ENCODE measurements at places on chromosomes 11 and 22. TPM values are rescaled to one million over a fixed set of nuclear protein-coding genes. Genes with fewer than 3 reads are reported as not detected.
A peak's percentile ranks its signal among the peaks of the same experiment; 100 is the strongest.

DNA sequence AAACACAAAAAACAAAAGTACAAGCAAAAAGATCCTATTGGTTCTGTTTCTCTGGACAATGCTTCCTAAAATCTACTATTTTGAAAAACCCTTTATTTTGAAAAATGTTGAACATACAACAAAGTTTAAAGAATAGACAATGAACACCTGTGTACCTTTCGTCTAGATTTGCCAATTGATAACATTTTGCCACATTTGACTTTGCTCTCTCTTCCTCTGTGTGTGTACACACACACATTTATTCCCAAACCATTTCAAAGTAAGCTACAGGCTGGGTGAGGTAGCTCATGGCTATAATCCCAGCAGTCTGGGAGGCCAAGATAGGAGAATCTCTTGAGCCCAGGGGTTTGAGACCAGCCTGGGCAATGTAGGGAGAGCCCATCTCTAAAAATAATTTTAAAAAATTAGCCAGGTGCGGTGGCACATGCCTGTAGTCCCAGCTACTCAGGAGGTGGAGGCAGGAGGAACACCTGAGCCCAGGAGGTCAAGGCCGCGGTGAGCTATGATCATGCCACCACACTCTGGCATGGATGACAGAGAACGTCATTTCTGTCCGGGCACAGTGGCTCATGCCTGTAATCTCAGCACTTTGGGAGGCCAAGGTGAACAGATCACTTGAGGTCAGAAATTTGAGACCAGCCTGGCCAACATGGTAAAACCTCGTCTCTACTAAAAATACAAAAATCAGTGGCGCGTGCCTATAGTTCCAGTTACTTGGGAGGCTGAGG, 5.3 kb upstream of the PSMC3 start:
- DNase-seq, result no peak

DNA sequence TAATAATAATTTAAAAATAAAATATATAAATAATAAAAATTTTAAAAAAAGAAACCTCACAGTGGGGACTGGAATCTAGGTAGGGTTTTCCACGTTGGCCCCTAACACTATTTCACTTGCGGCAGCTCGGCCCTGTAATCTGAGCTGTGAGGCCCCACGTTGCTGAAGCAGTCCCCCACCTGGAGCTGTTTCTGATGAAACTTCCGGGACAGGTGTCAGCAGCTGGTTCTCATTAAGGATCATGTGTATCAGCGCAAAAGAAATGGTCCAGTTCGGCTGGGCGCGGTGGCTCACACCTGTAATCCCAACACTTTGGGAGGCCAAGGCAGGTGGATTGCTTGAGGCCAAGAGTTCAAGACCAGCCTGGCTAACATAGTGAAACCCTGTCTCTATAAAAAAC, 17.3 kb downstream of the RHOD start:
- DNase-seq, result no peak

GLYAT gene
- total RNA-seq, result 142 TPM

DNA sequence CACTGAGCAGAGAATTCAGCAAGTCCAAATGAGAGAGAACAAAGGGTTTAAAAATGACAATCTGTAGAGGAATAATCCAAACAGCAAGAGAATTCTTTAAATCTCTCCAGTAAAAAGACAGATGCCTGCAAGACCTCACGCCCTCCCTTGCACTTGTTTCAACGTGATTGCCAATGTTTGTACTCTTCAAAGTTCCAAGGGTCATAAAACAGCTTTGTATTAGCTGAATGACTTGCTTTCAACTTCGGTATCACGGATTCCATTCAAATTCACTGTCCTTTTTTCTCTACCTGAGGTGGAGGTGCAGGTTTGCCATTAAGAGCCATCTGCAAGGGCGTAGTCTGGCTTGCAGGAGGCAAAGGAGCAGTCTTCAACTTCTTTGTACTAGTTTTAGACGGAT, 41.1 kb upstream of the CHRNA10 start:
- DNase-seq, result no peak

DNA sequence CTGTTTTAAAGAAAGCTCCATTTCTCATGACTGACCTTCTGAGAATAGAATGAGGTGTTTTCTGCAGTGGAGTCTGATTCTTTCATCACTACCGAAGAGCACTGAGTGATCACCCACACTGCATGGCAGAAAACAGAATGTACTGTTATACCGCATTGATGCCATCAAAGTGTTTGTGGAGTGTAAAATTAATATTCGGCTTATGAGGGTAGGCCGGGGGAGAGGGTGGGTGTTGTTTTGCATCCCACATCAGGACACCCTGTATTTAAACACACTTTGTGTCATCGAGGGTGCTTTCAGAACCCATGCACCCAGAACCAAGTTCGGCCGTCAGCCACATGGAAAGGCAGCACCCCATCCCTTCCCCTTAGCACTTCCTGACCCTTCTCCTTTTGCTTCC, 41.3 kb upstream of the ETS1 start:
- no peak for DNase-seq

DNA sequence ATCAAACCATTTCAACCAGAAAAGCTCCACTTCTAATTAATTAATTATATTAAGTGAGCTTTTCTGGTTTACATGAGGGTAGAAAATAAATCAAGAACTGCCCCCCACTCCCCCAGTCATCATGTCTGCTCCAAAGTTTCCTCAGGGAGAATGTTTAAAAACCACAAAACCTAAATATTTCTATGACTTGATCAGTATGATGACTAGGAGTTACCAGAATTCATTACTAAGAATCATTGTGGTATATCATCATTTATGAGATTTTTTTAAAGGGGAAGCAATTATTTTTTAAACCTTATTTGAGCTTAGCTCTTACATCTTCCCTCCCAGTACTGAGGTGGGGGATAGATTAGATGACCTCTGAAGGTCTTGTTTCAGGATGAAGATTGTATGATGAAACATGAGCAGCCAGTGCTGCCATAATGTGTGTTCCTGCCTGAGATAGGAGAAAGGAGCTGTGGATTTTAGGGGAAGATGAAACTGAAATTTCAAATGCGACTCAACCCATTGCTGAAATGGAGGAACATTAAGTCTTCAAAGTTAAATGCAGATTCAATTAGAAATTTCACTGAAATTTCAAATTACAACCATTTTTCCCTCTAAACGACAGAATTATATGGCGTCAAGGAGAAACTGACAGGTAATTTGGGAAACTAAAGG, 401.3 kb upstream of the CADM1 start:
- no peak for DNase-seq

DNA sequence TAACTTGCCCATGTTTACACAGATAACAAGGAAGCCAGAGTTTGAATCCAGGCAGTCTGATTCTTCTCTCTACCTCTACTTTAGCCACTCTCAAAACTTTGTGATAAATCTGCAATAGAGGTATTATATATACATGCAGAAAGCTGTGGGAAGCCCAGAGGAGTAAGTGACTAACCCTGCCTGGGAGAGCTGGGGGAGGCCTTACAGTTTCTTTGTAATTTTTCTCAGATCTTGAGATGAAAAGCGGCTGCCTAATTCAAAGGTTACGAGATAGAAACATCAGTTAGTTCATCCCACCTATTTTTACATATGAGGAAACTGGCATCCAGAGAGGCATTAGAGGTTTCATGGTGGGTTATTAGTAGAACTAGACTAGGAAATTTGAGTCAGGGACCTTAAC, 4.9 kb downstream of the STIM1 start:
- DNase-seq, result no peak

DNA sequence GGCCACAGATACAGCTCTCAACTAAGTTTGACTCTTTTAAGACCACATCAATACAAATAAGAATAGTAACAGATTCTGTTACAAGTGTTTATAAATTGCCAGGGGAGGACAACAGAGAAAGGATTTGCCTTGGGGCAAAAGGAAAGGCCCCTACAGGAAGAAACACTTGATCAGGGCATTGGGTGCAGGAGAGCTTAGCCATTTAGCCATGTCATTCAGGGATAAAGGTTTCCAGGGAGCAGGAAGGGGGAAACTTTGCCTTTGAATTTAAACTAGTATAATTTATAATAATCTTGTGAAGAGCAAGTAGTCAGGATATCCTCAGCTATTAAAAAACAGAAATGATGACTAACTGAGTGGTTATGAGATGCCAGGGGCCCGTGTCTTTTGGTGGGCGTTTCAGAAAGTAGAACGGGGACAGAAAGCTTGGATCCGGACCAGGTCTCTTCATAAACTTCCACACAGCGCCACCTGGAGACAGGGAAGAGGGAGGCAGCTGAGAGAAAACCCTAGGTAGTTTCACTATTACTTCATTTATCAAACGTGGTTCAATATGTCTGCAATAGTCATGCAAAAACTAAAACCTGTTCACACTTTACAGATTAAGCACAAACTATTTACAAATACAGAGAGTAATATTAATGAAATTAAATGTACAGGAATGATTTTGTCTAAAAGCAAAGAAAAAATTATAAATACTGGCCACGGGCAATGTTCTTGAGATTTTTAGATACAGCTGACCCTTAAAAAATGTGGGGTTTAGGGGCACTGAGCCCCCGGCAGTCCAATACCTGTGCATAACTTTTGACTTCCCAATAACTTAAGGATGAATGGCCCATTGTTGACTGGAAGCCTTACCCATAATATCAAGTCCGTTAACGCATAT, 11.0 kb upstream of the SLC5A4 start:
- DNase-seq, result peak; percentile 76

P2RY6 gene
- total RNA-seq, result 0.59 TPM

DNA sequence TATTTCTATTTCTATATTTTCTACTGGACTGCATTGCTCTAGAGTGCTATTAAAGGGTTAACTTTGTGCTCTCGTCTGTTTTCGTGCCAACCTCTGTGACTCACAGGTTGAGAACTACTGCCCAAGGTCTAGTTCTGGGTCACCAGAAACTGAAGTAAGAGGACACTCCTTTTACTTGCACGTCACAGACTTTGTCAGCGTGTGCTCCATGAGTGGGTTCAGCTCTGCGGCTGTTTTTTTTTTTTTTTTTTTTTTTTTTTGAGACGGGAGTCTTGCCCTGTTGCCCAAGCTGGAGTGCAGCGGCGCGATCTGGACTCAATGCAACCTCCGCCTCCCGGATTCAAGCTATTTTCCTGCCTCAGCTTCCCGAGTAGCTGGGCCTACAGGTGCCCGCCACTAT, 49.8 kb downstream of the CLMP start:
- DNase-seq, result no peak

HORMAD2 gene
- total RNA-seq, result 2.8 TPM

ANGPTL5 gene
- total RNA-seq, result not detected

- no peak for DNase-seq
Measured at GRCh38 chr22:39291523-39291922, 27.9 kb downstream of the RPL3 start.

ISX gene
- 2.7 TPM for total RNA-seq

- no peak for DNase-seq
Measured at GRCh38 chr11:75453916-75454655, 21.1 kb upstream of the KLHL35 start.

DNA sequence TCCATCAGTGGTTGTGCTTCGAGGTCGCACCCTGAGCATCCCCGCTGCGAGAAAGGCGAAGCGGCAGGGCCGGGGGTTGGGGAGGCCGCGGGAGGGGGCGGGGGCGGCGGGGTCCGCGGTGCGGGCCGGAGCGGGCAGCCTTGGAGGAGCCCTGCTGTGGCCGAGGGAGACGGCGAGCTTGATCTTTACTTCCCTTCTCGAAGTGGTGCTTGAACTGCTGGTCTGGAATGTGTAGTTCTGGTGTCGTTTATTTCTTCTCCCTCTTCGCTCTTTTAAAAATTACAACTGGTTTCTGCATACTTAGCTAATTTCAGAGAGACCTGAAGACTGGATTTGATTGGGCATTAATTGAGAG, 1.1 kb downstream of the APLP2 start:
- no peak for DNase-seq

GRCh38 chr11:66883016-66883965, 26.4 kb downstream of the LRFN4 start:
- DNase-seq, result peak; percentile 77

HMOX1 gene
- 108 TPM for total RNA-seq

DNA sequence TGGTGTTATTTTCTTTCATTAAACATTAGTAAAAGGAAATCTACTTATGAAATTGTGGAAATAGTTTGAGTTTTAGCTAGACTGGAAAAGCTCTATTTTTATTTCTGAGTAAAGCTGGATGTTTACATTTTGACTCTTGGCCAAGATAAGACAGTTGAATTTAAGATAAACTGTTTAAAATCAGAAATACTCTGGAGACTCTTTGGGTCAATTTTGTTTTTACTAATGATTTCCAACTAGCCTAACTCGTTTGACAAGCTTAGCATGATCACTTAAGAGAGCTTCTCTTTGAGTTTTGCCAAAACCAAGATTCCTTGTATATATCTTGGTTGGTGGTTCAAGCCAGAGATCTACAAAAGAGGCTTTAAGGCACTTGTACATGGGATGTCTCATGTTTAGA, 724.8 kb upstream of the LUZP2 start:
- DNase-seq, result no peak

SMTN gene
- 47.3 TPM for total RNA-seq

DNA sequence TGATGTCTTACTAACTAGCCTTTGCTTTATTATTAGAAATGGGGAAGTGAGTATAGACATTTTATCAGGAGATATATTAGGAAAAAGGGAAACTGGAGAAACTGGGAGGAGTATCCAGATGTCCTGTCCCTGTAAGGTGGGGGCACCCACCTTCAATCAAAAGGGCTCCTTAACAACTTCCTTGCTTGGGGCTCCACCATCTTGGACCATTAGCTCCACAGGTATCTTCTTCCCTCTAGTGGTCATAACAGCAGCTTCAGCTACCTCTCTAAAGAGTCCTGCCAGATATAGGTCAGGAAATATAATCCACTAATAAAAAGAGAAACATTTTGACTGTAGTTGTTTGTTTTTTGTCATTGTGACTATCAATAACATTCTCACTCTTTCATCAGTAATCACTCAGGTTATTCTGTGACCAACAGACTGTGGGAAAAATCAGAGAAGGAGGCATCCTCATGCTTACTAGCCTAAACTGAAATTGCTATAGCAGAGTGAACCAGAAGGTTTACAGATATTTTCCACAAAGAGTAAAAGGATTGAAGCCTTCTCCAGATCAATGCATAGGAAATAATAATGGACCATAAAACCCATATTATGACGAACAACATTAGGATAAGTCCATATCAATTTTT, 10.4 kb downstream of the OR51B4 start:
- no peak for DNase-seq

DNA sequence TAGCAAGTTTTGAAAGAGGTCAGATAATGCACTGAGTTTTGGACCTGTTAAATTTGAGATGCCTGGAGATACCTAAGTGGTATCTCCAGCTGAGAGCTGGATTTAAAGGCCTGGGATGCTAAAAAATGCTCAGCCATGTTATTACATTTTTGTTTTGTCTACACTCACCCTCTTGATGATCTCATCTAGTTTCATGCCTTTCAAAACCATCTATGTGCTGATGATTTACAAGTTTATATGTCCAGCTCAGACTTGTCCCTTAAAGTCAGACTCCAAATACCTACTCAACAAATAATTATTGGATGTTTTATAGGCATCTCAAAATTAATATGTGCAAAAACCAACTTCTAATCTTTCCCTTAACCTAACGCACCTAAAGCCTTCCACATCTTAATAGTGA, 103.6 kb upstream of the OR9G4 start:
- DNase-seq, result no peak

DNA sequence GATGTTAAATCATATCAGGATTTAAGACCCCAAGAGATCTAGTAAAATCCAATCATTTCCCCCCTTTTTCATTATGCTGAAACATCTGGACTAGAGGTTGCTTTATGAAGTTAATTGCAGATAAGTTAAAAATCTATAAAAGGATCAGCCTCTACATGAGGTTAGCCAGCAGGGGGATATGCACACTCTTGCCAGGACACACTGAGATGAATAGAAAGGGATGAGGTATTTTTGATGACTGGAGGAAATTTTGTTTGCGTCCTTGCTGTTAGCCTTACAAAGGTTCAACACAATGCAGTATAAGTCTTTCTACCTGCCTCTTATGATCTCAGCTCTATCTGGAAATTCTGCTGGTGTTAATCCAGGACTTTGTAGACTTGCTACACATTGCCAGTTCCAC, 1034.3 kb downstream of the LRRC4C start:
- DNase-seq, result no peak

P2RX6 gene
- 0.59 TPM for total RNA-seq

Measured in liver (tissue), 10 donors.